ENCODE measurements at places on chromosomes 3 and 15. TPM values are rescaled to one million over a fixed set of nuclear protein-coding genes. Genes with fewer than 3 reads are reported as not detected.

Gene ACSBG1
- 0.15 TPM for polyA plus RNA-seq

Gene CCR9
- polyA plus RNA-seq = not detected

Gene KCNAB1
- polyA plus RNA-seq = 0.43 TPM

Gene DISP2
- polyA plus RNA-seq = 0.15 TPM

Gene CRABP1
- polyA plus RNA-seq = 0.62 TPM

Gene NANOGP8
- polyA plus RNA-seq = not detected

Gene NDN
- 23.0 TPM for polyA plus RNA-seq

Gene SKOR1
- polyA plus RNA-seq = not detected

Gene TMC3
- not detected for polyA plus RNA-seq

Gene CELF6
- 0.61 TPM for polyA plus RNA-seq

Gene C2CD4A
- 2.6 TPM for polyA plus RNA-seq

Gene GCNT3
- 8.2 TPM for polyA plus RNA-seq

Gene ERC2
- not detected for polyA plus RNA-seq

DNA sequence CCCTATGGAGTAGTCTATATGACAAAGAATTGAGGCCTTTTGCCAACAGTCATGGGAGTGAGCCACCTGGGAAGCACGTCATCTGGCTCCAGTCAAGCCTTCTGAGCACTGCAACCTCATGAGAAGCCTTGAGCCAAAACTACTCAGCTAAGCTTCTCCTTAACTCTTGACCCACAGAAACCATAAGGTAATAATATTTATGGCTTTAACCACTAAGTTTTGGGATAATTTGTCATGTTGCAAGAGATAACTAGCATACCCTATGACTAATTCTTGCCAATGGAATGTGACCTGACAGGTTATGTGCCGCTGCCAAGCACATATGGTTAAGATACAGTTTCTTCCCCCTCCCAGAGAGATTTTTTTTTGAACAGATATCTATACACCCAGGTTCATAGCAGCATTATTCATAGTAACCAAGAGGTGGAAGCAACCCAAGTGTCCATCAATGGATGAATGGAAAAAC lies 11.8 kb upstream of the SLC6A11 start:
- DNase-seq = no peak

GRCh38 chr3:71318458-71318827 lies 265.1 kb downstream of the FOXP1 start:
- no peak for DNase-seq

DNA sequence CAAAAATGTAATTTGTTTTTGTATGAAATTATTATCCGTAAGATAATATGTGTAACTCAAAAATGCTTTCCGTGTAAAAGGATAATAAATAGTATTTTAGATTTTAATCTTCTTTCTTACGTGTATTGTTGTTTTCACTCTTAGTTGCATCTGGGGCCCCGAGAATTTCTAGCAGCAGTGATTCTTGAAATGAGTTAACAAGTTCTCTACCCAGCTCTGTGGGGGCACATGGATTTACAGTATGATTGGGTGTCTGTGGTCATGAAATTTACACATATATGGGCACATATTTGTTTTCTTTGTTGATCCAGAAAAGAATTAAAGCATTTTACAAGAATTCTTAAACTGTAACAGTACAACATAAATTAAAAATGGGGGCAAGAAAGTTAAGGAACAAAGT lies 145.9 kb upstream of the LRRFIP2 start:
- no peak for DNase-seq

DNA sequence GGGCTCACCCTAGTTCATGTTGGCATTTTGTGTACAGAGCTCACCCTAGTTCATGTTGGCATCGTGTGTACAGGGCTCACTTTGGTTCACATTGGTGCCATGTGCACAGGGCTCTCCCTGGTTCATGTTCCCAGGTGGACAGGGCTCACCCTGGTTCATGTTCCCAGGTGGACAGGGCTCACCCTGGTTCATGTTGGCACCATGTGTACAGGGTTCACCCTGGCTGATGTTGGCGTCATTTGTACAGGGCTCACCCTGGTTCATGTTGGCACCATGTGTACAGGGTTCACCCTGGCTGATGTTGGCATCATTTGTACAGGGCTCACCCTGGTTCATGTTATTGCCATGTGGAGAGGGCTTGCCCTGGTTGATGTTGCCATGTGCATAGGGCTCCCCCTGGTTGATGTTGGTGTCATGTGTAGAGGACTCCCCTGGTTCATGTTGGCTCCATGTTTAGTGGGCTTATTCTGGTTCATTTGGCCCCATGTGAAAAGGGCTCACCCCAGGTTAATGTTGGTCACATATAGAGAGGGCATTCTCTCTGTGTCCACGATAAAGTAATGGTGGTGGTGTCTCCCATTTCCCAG lies 31.7 kb upstream of the NR2C2 start:
- DNase-seq = peak; percentile 1

DNA sequence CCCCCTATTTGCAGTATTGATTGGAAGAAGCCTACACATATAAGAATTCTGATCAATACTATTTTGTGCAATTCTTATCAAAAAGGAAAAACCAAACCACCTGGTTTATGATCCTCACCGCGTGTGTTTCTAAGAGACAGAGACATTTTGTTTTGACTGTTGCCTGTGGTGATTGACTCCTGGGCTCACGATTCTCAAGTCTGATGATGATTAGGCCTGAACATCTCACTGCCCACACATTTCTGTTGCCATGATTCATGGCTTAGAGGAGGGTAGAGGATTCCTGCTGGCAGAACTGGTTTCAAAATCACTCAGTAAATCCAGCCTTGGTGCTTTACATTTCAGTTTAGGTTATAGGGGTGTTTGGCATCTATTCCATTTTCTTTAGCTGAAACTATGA lies 88.3 kb upstream of the UBE3A start:
- DNase-seq = no peak

DNA sequence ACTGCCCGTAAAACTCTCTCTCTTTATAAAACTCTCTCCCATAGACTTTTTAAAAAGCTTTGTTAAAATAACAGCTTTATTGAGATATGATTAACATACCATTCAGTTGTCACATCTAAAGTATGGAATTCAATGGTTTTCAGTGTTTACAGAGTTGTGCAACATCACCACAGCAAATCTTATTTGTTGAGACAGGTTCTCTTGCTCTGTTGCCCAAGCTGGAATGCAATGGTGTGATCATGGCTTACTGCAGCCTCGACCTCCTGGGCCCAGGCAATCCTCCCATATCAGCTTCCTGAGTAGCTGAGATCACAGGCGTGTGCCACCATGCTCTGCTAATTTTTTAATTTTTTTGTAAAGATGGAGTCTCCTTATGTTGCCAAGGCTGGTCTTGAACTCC lies 35.9 kb upstream of the TRAK1 start:
- no peak for DNase-seq

GRCh38 chr15:74960995-74961588 lies 4.5 kb upstream of the RPP25 start:
- no peak for DNase-seq

DNA sequence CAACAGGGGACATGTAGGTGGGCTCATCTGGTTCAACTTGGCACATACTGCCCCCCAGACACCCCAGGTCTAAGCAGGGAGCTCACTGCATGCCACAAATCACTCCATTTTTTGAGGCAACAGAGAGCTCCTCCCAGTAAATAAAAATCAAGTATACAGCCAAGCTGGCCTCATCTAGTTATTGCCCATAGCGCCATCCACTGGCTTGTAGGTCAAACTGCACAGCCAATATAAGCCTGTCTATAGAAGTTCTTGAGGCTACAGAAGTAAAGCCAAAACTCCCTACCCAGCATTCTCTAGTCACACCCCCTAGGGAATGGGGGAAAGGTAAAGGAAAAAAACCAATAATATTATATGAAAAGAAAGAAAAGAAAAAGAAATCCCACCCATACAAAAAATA lies 453.7 kb downstream of the ZNF385D start:
- no peak for DNase-seq

- no peak for DNase-seq
Observed at GRCh38 chr15:36658898-36659639, 79.6 kb downstream of the CDIN1 start.

- peak; percentile 55 for DNase-seq
Observed at GRCh38 chr3:84108442-84108971, 850.3 kb upstream of the CADM2 start.

GRCh38 chr3:114451051-114451451 lies 157.2 kb downstream of the TIGIT start:
- no peak for DNase-seq

GRCh38 chr3:131329774-131330173 lies 51.8 kb upstream of the NUDT16 start:
- DNase-seq = no peak

GRCh38 chr3:513301-513700 lies 316.7 kb downstream of the CHL1 start:
- DNase-seq = no peak

DNA sequence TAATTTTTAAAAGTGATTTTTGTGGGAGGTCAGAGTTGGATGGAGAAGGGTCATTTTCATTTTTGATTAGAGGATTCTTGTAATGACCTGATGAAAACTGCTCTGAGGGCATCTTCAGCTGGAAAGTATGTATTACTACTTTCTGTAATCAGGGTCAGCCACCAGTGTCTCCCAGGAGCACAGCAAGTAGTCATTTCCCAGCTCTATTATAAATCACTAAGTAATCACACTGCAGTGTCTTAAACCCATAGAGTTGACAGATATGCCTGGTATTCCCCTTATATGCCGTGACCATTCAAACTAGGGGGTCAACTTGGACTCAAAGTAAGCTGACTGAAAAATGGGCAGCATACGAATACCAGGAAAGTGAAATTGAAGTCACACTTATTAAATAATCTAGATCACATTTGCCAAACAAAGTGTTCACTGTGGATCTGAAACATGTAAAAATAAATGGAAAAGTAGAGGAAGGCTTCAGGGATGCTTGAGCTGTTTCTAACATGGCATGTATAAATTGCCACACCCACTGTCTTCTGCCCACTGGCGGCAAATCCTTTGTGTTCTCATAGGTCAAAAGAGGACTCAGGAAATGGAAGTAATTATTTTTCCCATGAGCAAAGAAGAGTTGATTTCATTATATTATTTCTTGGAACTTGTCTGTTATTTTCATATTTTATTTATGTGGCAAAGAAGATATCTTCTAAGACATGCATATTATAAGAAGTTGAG lies 105.7 kb downstream of the MBNL1 start:
- DNase-seq = no peak

DNA sequence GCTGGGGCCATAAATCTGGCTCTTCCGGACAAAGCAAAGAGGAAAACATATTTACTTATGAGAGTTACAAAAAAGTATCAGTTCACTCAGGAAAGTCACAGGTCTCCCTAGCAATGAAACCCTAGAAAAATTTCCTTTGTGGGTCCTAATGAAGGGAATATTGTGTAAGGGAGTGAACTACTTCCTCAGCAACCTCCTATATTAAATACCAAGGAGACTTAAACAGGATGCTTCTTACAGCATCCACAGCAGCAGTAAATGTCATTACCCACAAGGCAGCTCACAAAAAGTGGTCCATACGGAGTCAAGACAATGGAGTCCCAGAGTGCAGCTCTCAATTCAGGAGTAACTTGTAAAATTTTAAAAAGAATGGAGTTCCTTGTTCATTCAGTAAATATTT lies 14.9 kb upstream of the SLC24A5 start:
- no peak for DNase-seq

DNA sequence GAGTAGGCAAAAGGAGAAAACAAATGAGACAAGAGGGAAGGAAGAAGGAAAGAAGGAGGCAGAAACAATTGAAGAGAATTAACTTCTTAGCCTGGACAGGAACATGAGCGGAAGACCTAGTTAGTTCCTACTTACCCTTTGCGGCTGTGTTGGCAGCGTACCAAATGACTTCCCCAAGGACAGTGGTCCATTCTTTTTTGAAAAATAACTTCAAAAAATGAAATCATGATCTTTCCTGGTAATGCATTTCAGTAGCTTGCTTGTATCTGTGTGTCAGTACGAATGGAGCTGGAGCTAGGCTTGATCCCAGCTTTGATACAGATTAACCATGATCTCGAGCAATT lies 41.5 kb upstream of the CFAP161 start:
- peak; percentile 60 for DNase-seq

GRCh38 chr3:3729261-3729660 lies 70.0 kb upstream of the LRRN1 start:
- no peak for DNase-seq

GRCh38 chr15:31228011-31228484 lies 98.6 kb upstream of the KLF13 start:
- no peak for DNase-seq

GRCh38 chr3:66703501-66703900 lies 202.7 kb upstream of the LRIG1 start:
- no peak for DNase-seq

- DNase-seq = no peak
Observed at GRCh38 chr3:1294586-1294985, 201.8 kb downstream of the CNTN6 start.

- no peak for DNase-seq
Observed at GRCh38 chr15:66757030-66757429, 55.0 kb downstream of the SMAD6 start.

DNA sequence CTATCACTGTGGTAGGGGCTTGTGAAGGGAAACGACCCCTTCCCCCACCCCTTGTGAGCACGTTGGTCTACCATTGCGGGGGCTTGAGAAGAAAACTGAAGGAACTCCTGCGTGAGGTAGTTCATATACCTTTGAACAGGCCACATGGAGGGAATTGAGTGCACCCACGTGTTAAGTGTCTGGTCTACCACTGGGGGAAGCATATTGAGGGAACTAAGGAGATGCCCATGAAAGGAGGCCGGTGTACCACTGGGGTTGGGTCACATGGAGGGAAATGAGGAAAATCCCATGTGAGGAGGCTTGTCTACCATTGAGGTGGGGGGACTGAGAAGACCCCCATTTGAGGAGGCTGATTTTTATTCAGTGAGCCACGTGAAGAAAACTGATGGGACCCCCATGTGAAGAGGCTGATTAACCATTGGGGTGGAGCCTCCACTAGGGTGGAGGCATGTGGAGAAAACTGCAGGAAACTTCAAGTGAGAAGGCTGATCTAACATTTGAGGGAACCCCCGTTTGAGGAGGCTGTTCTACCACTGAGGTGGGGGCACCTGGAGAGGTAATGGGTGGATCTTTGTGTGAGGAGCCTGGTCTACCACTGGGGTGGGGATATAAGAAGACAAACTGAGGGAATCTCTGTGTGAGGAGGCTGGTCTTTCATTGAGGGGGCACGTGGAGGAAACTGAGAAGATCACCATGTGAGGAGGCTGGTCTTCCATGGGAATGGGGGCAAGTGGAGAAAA lies 163.2 kb downstream of the FBLN2 start:
- peak; percentile 7 for DNase-seq

GRCh38 chr3:34078418-34078817 lies 280.0 kb downstream of the PDCD6IP start:
- DNase-seq = no peak

Data from stomach (tissue), 19 donors.